ENCODE measurements at places on chromosomes 4 and X.

- DNase-seq = peak; percentile 40
Observed at GRCh38 chr4:156594624-156595023, 377.0 kb downstream of the PDGFC start.

GRCh38 chr4:78024085-78024484 lies 33.0 kb upstream of the FRAS1 start:
- no peak for DNase-seq

- DNase-seq = no peak
Observed at GRCh38 chr4:126559961-126560360, 1072.8 kb upstream of the INTU start.

- DNase-seq = peak; percentile 5
Observed at GRCh38 chrX:126165721-126166461, at the start of gene DCAF12L2. Gene DCAF12L2 (minus strand): TSS chrX:126166289. CDS start chrX:126165924, 365 bp downstream.

DNA sequence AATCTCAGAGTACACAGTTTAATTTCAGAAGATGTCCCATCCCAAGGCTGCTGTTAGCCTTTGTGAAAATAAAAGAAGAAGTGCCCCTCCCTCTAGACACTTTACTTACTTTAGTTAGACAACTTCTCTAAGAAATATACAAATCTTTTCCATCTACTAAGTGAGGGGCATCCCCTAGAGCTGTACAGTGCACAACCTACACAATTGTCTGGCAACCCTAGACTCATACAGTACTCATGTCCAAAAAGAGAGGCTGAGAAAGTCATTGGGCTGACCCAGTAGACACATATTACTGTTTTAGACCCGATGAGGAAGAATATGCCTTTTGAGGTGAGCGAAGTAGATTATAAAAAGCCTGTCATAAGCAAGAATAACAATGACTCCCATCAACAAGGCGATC lies 297.6 kb downstream of the IDS start:
- no peak for DNase-seq

- no peak for DNase-seq
Observed at GRCh38 chrX:140360284-140360683, 144.6 kb downstream of the SOX3 start.

DNA sequence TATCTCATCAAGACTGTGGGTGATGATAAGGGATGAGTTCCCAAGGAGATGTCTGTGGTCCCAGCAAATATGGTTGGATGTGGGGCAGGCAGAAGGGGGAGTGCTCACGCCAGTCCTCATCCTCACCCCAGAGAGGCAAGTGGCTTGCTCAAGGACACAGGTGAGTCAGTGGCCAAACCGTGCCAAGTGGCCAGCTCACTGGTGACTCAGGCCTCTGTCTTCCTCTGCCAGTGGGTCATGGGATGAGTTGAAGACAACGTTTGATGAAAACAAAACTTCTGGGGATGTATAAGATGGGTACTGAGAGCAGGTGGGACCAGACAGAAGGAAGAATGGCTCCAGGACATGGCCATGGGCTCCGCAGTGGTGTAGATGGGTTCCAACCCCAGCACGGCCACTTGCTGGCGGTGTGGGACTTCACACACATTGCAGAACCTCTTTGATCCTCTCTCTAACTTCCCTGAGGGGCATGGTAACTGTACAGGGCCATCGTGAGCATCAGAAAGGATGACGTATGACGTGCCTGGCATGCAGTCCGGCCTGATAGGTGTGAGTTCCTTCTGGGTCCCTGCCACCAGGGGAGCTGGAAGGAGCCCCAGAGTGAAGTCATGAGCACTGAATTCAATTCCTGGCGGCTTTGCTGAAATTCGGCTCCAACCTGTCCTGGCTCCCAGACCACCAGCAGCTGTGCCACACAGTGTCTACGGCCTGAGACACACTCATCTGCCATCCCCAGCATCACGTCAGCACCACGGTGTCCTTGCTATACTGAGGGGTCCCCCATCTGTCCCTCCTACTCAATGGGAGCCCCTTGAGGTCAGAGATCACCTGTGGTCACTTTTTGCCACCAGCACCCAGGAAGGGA lies 41.3 kb upstream of the GPR78 start:
- no peak for DNase-seq

GRCh38 chrX:13786048-13786447 lies 30.8 kb downstream of the GPM6B start:
- DNase-seq = peak; percentile 59

GRCh38 chr4:45663003-45663402 lies 460.9 kb downstream of the GABRG1 start:
- peak; percentile 44 for DNase-seq

- DNase-seq = no peak
Observed at GRCh38 chr4:119038116-119038841, 97.4 kb upstream of the MYOZ2 start.

DNA sequence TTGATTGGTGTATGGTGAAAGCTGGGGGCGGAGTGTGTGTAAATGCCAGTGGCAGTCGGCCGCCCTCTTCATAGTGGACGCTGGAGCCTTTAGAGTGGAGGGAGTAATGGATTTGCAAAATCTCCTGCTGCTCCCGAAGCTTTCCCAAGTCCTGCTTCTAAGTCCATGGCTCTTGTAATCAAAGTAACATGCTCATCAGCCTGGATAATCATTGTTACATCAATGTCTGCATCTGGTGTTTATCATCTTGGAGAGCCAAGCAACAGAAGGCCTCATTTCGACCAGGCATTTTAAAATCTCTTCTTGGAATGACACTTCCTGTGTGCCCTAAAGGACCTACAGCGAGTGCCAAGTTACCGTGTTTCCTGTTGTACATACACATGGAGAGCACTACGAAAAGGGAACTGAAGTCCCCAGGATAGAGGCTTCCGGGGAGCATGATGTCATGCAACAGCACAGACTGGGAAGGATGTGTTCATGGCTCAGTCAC lies 32.2 kb downstream of the UNC5C start:
- DNase-seq = no peak

DNA sequence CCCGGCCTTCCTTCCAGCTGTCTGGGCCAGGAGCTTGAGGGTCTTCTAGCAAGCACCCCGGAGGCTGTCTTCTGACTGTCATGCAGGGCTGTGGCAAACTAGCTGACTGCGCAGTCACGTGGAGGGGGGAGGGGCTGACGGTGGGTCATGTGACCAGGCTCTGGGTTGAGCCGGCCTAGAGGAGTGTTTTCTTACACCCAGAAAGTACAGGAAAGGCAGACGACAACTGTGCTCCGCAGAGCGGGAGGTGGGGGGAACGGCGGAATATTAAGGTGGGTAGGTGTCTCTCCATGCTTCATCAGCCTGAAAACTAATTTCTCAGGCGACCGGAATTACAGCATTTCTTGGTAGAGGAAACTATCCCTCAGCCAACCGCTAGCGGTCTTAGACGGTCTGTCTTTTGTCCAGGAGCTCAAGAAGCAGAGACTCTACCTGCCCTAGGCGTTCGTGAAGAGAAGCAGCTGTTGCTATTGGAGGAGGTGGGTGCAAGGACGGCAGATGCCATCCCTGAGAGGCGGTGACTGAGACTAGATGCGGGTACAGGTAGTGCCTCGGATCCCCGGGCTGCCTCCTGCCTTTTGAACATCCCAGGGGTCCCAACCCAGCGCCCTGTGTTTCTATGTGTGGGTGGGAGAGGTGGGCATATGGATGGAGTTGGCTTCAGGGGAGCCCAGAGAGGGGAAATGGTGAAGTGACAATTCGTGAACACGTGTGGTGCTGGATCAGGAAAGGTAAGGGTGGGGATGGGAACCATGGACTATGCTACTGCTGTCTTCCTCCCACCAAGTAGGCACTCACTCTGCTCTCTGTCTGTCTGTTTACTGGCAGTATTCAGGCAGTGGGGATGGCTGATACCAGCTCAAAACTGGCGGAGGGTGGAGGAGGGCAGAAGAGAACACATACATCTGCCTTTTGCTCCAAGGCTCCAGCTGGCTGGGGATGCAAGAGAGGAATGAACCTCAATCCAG lies 8.8 kb downstream of the GPRASP1 start:
- DNase-seq = no peak

GRCh38 chr4:123954220-123954619 lies 557.6 kb downstream of the SPRY1 start:
- DNase-seq = no peak

GRCh38 chr4:476501-476900 lies 22.5 kb downstream of the ZNF721 start:
- no peak for DNase-seq

- DNase-seq = no peak
Observed at GRCh38 chr4:12126474-12126873, 697.8 kb upstream of the HS3ST1 start.

DNA sequence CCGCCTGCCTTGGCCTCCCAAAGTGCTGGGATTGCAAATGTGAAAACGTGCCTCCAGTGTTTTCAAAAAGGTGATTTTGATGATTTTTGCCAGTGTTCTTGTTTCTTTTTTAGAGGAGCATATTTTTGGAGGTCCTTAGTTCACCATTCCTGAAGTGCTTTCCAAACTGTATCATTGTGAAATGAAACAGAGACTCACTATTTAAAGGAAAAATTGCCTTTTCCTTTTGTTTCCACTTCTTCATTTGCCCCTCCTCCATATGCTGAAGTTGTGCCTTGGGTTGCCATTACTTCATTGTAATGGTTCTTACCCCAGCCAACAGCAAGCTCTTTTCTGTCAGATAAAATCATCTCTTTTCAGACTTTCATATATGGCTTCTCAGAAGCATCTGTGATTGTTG lies 164.4 kb downstream of the FNIP2 start:
- no peak for DNase-seq

DNA sequence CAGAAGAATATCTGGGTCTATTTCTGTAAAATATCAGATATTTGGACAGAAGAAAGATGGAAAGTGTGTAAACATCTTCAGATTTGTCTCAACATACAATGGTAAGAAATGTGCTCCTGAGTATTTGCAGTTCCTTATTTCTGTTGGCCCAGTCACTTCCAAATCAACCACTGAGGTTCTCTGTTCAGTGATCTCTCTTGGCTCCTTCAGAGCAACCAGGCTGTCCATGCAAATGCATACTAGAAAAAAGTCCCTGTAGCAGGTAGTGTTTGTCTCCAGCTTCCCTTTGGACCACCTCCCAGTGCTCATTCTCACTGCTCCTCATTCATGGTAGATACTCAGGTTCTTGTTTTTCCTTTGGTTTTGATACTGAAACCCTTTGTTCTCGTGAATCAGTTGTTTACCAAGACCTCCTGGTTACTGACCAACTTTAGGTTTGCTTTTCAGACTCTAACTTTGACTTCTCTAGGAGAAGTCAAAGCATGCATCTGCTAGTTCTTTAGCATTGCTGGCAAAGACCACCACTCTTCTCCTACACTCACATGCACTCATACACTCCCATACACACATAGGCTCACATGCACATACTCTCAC lies 28.8 kb downstream of the ASIC5 start:
- DNase-seq = no peak

DNA sequence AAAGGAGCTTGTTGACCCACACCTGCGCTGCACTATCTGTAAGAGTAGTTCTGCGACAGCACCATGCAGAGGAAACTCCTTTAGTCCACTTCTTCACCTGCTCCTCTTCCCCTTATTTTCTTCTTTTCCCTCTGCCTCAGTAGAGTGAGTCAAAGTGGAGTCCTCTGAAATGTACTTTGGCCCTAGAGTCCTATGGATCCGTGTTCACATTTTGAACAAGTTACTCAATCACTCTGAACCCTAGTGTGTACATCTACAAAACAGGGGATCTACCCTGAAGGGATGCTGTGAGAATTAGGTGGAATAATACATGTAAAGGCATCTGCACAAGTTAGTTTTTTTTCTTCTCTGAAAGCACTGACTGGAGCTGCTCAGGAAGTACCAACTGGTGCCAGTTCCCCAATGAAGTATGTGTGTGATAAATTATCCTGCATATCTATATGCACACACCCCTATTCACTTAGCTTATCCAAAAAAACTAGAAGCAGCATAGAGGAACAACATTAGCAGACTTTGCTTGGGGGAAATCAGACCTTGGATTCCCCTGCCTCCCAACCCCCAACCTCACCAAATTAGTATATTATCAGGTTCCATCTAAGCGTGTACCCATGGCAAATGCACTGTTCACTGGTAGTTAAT lies 118.5 kb upstream of the FAM9C start:
- no peak for DNase-seq

- peak; percentile 72 for DNase-seq
Observed at GRCh38 chrX:131792356-131792749, 230.7 kb upstream of the STK26 start.

DNA sequence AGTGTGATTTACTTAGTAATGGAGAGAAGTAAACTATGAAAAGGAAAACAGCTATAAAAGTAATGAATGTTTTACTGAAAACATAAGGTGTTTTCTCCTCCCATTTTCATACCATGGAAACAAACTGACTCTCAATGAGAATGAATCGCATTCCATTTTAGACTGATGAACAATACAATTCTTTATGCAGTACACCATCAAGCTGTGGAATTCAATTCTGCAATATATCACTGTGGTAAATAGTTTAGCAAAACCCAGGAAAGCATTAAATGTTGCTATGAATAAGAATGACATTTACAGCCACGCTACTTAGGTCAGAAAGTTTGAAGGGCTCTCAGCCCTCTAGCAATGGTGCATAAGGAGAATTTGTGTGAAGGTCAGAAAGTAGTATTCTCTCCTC lies 7.4 kb downstream of the DCAF8L2 start:
- DNase-seq = no peak

DNA sequence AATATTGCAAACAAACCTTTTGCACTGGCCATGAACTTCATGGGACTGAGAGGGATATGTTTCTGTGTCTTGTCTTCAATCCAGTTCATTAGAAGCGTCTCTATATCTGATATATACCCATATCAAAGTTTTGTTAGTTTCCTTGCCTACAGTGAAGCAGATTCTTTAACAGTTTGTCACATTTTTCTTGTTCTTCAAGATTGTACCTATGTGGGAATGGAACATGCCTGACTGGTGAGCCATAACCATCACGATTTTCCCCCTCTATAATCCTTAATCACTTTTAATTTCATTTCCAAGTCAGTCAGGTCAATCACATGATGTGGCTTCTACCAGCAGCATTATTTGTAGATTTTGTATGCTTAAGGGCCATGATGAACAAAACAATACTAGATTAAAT lies 197.1 kb upstream of the PDE5A start:
- no peak for DNase-seq

- DNase-seq = no peak
Observed at GRCh38 chr4:107956011-107956410, 24.7 kb downstream of the CYP2U1 start.

GRCh38 chr4:80069108-80069836 lies 3.8 kb downstream of the ANTXR2 start:
- no peak for DNase-seq

- no peak for DNase-seq
Observed at GRCh38 chr4:55125763-55126541, 557 bp upstream of the KDR start.

GRCh38 chr4:93143902-93144301 lies 684.7 kb upstream of the ATOH1 start:
- no peak for DNase-seq

GRCh38 chr4:76714226-76714625 lies 183.7 kb downstream of the SOWAHB start:
- DNase-seq = no peak

DNA sequence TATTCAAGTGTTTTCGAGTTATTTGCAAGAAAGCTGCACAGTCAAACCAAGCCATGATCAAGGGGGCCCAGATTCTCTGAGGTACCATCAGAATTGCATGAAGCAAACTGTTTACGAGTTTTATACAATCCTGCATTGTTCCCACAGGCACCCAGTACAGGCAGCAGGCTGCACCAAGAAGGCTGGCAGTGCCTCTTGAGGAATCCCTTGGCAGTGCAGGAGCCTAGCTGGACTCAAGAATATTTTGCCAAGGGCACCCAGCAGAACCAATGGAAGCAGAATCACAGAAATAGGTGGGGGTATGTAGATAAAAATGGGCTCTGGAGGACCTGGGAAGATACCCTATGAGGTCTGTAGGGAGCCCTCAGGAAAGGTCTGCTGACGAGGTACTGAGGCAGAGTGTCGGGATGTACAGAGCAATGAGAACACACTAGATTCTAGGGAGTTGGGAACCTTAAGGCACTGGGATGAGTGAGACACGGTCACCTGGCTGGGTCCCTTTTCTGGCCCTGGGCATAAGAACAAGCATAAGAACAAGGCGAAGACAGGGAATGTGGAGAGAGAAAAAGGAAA lies 2.5 kb upstream of the PLP1 start:
- peak; percentile 71 for DNase-seq

Measured in NCI-H2081 (cell line).